ENCODE measurements at places on chromosomes 3 and 15. TPM values are rescaled to one million over a fixed set of nuclear protein-coding genes. Genes with fewer than 3 reads are reported as not detected.

Gene MCTP2
- total RNA-seq: 4.4 TPM

Gene RAD51
- 3.7 TPM for total RNA-seq

Gene CCRL2
- total RNA-seq: 0.33 TPM

Gene PLOD2
- 37.3 TPM for total RNA-seq

Gene GREM1
- total RNA-seq: 78.7 TPM

Gene DLEC1
- not detected for total RNA-seq

Gene FES
- 12.9 TPM for total RNA-seq

Gene FRMD4B
- total RNA-seq: 28.4 TPM

Gene RGMA
- total RNA-seq: 0.98 TPM

Gene BCHE
- 1.1 TPM for total RNA-seq

Gene AADACL2
- total RNA-seq: not detected

Gene NMNAT3
- total RNA-seq: 16.9 TPM

Gene SLC9C1
- total RNA-seq: not detected

Gene IGDCC3
- total RNA-seq: not detected

Gene MON1A
- 11.5 TPM for total RNA-seq

Gene P4HTM
- total RNA-seq: 82.8 TPM

Gene CYP1A2
- not detected for total RNA-seq

Gene SPTSSB
- not detected for total RNA-seq

Gene GNB5
- 33.7 TPM for total RNA-seq

Gene IQCB1
- 7.9 TPM for total RNA-seq

Gene ARGFX
- not detected for total RNA-seq

Gene FAM81A
- 1.0 TPM for total RNA-seq

Gene CACNA1D
- total RNA-seq: 0.49 TPM

Gene LHFPL4
- not detected for total RNA-seq

Gene TMA7
- total RNA-seq: 77.1 TPM
